ENCODE measurements at places on chromosomes 3 and 15. TPM values are rescaled to one million over a fixed set of nuclear protein-coding genes. Genes with fewer than 3 reads are reported as not detected.

DNA sequence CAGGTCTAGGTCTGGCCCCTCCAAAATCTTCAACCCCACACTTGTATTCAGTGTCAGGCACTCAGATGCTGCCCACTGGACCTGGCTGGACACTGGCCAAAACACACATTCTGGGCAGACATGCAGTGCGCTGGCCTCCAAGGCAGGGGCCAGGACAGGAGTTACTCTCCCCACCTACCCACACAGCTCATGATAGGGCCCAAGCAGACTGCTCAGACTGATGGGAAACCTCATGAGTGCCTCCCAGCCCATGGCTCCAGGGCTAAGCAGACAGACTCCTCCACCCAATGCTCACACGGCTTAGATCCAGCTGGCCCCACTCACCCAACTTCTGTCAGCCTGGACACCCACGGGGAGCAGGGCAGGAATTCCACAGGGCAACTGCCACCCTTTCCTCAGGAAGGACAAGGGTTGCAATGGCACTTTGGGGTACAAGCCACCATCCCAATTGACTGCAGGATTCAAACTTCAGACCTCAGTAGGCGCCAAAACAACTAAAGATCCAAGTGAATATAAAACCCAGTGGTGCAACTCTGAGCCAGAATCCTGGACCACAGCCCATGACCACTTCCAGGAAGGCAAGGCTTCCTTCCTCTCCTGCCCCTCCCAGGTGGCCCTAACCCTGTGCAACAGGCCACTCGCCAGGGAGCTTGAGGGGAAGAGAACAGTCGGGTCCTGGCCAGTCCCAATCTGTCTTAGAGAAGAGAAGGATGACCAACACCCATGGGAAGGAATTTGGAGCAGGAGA lies 1.4 kb downstream of the LTF start:
- DNase-seq, result no peak

DNA sequence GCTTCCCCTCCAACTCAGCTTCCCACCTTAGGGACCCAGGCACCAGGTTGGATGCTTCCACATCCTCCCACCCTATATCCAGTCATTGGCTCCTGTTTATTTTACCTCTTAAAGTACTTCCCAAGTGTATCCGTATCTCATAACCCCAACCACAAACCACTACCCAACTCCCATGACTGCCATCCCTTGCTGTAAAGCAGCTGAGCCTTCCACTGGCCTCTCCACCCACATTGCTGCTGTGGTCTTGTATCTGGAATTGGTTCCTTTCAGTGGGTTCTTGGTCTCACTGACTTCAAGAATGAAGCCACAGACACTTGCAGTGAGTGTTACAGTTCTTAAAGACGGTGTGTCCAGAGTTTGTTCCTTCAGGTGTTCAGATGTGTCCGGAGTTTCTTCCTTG lies 79.8 kb upstream of the HRH1 start:
- DNase-seq, result no peak

- no peak for DNase-seq
Measured at GRCh38 chr3:89419647-89420241, 312.3 kb downstream of the EPHA3 start.

DNA sequence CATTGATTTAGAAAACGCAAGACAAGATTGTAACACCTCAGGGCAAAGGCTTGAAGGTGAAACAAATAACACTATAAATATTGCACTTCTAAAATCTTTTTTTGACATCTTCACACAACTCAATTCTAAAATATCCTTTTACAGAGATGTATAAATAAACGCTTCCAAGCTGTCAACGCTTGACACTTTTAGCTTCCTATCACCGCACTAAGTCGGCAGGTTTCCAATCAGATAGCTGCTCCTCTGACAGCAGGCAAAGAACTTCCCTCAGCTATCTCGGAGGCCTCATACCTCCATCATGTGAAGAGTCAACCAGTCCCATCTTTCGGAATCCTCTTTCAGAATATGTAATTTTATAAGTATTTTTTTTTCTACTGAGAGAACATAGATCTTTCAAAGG lies 71.0 kb downstream of the PCOLCE2 start:
- DNase-seq, result no peak

DNA sequence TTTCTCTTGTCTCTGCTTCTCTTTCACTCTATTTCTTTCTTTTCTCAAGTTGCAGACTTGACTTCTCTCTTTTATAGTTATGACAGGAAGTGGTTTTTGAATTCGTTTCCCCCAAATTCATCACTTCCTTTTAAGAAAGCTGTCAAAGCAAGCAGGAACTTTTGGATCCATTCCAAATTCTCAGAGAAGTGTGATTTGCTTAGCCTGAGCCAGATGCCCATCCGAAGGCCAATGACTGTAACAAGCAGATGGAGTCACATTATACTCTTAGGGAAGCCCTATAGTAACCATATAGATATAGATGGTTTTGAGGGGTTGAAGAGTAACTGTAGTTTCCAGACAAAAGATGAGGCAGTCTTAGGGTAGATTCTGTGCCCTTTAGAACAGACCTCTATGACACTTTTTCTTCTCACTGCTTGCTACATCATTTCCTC lies 592.0 kb upstream of the KCNMB2 start:
- no peak for DNase-seq

DNA sequence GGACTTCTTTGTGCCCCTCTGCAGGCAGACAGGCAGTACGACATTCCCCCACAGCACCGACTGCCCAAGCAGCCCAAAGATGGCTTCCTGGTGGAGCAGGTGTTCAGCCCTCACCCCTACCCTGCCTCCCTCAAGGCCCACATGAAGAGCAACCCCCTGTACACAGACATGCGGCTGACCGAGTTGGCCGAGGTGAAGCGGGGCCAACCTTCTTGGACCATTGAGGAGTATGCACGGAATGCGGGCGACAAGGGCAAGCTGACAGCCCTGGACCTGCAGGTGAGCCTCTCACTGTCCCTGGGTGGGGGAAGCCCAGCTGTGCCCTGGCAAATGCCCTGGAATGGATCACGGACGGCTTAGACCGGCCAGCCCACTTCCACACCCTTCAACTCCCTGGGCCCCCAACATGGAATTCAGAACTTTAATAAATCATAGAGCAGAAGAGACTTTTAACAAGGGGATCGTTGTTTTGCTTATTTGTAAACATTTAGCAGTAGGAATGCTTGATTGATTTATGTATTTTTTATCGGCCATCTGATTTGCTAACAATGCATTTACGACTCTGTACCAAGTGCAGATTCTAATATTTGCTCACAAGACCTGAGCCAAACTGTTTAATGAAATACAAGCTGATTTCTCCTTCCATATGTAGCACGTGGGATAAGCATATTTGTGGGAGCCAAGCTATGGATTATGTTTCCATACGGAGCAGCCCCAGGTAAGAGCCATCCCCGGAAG lies 31.1 kb downstream of the MINAR1 start:
- DNase-seq, result peak; percentile 91

The FGD5 gene
- 16.2 TPM for total RNA-seq

- DNase-seq, result no peak
Measured at GRCh38 chr3:174737966-174738365, 121.2 kb upstream of the NAALADL2 start.

The FMN1 gene
- 20.1 TPM for total RNA-seq

DNA sequence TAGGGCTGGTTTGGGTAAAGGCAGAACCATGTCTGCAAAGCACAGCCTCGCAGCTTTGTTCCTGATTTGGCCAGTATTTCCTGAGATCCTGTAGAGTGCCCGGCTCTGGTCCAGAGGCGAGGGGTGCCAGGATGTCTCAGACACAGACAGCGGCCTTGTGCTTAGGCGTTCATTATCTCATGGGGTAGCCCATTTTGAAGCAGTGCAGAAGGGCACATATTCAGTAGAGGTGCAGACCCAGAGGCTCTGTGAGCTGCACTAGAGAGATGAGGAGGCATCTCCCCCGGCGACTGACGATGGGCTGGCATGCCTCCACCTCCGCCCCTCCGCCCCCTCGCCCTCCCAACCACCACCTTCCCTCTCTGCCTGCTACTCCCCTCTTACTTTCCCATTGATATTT lies 170.3 kb downstream of the CHDH start:
- no peak for DNase-seq

The SERPINI2 gene
- total RNA-seq, result not detected

The ABTB1 gene
- total RNA-seq, result 59.7 TPM

The BUB1B gene
- 5.6 TPM for total RNA-seq

DNA sequence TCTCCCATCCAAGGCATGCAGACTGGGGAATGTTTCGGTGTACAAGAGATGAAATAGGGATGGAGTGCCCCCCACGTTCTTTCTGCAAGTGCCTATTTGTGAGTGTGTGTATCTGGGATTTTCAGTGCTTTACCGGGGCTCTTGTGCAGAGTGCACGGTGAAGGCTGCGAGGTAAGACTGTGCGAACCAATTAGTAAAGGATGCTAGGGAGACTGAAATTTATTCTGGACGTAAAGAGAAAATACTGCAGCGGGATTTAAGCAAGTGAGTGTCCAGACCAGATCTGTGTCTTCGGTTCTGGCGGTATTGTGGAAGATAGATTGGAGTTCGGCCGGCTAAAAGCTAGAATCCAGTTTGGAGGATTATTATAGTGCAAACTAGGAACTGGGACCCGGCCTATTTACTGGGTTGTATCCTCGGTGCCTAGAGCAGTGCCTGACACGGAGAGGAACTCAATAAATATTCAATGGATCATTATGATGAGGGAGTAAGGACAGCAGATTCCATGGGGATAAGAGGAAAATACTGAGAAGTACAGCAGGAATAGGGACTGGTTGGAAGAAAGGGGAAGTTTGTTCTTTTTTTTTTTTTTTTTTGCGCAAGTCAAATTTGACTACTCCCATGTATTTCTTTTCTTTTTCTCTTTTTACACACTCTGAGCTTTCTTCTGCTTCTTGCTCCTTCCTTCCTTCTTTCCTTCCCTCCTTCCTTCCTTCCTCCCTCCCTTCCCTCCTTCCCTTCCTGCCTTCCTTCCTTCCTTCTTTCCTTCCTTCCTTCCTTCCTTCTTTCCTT lies 580 bp upstream of the MAGEF1 start:
- DNase-seq, result no peak

The CLRN1 gene
- not detected for total RNA-seq

DNA sequence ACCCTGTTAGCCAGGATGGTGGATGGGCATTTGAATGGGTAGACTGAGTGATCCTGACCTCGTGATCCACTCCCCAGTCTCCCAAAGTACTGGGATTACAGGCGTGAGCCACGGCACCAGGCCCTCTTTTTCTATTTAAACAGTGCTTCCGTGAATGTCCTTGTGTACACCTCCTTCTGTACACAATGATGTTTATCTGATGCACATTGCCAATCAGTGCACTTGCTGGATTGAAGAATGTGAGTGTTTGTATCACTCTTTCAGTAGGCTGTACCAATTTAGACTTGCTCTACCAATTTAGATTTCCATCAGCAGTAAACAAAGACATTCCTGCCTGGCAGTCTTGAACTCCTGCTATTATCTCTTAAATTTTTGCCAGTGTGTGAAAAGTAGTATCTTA lies 8.9 kb upstream of the ZNF619 start:
- DNase-seq, result no peak

- DNase-seq, result no peak
Measured at GRCh38 chr15:55707518-55707917, 35.4 kb downstream of the PRTG start.

The RABL3 gene
- 12.8 TPM for total RNA-seq

DNA sequence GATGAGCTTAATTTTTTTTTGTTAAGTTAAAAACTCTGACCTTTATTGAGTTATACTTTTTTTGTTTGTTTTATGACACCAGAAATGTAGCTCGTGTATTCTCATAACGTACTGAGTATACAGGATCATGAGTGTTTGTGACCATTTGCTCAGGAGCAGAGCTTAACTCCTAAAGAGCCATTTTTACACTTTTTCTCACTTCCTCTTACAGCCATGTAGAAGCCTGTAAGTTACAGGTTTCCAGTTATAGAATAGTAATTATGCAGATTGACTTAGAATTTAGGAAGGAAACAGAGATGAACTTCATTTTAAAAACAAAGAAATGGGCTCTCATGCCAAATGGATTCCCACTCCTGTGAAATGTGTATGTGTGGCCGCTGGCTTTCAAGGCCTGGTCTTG lies 151.7 kb downstream of the MCTP2 start:
- DNase-seq, result no peak

- DNase-seq, result peak; percentile 100
Measured at GRCh38 chr15:20340931-20341661, 200.5 kb downstream of the GOLGA6L6 start.

The UCN2 gene
- total RNA-seq, result 5.2 TPM

GRCh38 chr3:176479248-176479647 lies 718.0 kb downstream of the TBL1XR1 start:
- DNase-seq, result no peak

The SNRPA1 gene
- total RNA-seq, result 30.7 TPM

DNA sequence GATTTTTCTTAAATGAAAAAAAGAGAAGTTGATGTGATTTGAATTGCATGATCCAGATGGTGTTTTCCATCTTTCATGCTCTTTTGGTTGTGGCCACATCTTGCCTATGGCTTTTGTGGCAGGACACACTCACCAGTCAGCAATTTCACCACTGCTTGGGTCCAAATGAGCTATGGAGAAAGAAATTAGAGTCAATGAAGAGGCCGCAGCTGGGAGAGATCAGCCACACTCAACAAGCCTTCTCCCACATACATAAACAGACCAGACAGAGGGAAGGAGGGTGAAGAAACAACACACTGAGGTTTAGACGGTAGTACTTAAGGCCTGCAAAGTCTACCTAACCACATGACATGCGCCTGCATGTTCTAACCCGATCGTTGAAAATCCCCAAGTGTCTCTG lies 110.7 kb upstream of the CDIN1 start:
- DNase-seq, result no peak

DNA sequence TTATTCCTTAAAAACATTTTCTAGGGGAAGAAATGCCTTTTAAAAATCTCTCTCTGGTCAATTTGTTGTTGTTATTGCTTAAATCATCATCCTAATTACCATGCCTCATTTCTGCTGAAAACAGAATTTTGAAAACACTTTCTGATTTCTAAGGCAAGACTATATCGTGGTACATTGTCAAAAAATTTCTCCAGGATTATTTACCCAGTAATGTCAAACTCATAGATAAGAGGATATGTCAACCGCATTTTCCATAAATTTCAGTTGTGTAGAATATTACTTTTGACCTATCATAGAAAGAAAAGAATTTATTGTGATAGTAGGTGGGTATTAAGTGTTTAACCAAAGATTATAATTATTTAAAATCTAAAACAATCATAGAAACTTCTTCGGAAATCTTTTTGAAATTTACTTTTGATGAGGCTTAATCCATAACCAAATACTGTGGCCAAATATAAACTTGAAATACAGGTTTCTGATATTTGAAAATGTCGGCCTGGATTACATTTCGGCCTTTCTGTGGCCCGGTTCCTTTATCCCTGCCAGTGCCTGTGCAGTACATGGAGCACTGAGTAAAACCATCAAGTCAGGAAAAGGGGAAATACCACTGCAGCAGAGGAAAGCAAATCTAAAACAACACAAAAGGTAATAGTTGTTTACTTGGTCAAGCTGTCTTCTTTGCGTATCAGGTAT lies 173.4 kb downstream of the MYRIP start:
- DNase-seq, result no peak
